ENCODE measurements at places on chromosomes 12 and 14.
A peak's percentile ranks its signal among the peaks of the same experiment; 100 is the strongest.

- no peak for DNase-seq
These were observed 9.8 kb downstream of the PSEN1 start for GRCh38 chr14:73146111-73146510.

GRCh38 chr12:76460807-76461206 lies 98.8 kb downstream of the OSBPL8 start:
- no peak for DNase-seq

DNA sequence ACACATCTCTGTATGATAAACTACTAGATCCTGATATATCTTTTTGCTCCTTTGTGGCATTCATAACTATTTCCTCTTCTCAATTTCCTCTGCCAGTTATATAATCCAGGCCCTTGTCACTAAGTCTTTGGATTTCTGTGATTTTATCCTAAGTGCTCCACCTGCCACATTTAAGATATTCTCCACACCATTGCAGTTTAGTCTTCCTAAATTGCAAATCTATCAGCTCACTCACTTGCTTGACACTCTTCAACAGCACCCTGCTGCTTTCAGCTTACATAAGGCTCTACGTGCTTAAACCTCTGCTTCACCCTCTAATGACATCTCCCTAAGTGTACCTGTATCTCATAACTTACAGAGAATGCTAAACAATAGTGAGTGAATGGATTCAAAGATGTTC lies 1032.2 kb upstream of the SEL1L start:
- DNase-seq = no peak

- DNase-seq = peak; percentile 29
These were observed 111.0 kb upstream of the PZP start for GRCh38 chr12:9319044-9319841.

GRCh38 chr14:76774821-76775694 lies 13.8 kb downstream of the VASH1 start:
- no peak for DNase-seq

GRCh38 chr14:91228112-91229004 lies 16.1 kb downstream of the GPR68 start:
- DNase-seq = peak; percentile 59

DNA sequence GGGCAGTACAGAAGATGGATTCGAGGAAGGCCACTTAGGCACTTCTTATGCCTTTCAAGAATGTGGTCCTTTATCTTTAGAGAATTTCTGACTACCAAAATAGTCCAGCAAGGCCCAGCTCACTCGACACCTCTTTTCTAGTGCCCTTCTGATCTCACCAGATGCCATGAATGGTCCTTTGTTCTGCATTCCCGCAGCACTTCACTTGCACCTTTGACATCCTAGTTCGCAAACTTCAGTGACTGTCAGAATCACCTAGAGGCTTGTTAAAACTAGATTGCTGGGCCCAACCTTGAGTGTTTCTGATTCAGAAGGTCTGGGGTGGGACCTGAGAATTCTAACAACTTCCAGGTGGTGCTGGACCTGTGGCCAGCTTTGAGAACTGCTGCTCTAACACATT lies 56.7 kb downstream of the PKP2 start:
- DNase-seq = no peak
